ENCODE measurements at places on chromosomes 16 and 17. TPM values are rescaled to one million over a fixed set of nuclear protein-coding genes. Genes with fewer than 3 reads are reported as not detected.
A peak's percentile ranks its signal among the peaks of the same experiment; 100 is the strongest.

SLC35G6 gene
- not detected for total RNA-seq

SLC6A2 gene
- 0.14 TPM for total RNA-seq

CDH15 gene
- 0.19 TPM for total RNA-seq

TEKT3 gene
- total RNA-seq, result 0.38 TPM

ABCA6 gene
- total RNA-seq, result 5.5 TPM

C16orf89 gene
- 1.4 TPM for total RNA-seq

CXCL16 gene
- 3.3 TPM for total RNA-seq

NDUFAF8 gene
- 101 TPM for total RNA-seq

GSDMA gene
- total RNA-seq, result 0.57 TPM

ZNF652 gene
- 17.8 TPM for total RNA-seq

GRCh38 chr17:17766744-17767120, 70.1 kb downstream of the SREBF1 start:
- no peak for DNase-seq

GRCh38 chr17:28042721-28043291, 329 bp downstream of the NLK start:
- no peak for DNase-seq

- DNase-seq, result no peak
Observed at GRCh38 chr17:77366558-77367245, 225.9 kb downstream of the SEC14L1 start.

DNA sequence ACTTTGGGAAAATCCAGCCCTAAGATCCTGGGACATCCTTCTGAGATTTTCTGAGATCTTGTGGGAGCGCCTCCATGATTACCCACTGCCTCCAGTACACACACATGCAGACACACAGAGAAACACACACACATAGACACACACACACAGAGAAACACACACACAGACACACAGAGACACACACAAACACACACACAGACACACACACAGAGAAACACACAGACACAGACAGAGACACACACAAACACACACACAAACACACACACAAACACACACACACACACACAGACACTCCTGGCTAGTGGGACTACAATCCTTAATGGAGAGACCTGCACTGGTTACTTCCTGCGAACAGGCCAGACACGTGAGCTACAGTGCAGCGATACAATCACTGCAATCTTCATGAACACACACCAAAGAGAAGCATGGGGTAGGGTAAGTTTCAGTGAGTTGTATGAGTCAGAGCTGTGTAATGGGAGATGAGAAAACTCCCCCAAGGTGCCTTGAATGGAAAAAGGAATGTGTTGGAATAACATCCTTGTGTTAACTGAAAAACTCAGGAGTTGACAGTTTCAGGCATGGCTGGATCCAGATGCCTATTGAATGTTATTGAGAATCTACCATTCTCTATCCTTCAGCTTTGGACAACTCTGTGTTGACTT, 79.5 kb downstream of the SLC6A2 start:
- DNase-seq, result no peak

GRCh38 chr17:76370261-76370993, 14.0 kb upstream of the SPHK1 start:
- DNase-seq, result no peak

DNA sequence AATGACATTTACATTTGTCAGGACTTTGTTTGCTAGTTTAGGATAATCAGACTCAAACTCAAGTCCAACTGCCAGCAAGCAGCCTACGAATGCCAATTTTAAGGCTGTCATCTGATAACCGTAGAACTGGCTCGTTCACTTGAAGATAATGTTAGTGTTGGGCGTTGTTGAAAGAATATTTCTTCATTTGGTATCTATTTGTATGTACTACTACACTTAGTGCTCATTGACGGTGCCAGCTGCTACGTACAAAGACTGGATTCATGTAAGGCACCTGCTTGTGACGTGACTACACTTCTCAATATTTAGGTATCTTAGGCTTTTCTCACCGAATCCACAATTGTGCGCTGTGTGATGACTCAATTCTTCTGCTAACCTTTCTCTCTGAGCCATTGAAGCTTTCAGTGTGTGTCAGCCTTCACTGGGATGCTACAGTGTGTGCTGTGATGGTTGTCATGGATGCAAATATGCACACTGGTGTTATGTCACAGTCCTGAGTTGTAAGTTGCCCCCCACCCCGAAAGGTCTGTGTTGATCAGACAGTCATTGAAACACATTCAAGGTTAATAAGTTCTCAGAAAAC, 5.7 kb downstream of the ATP2C2 start:
- DNase-seq, result no peak

GRCh38 chr16:47815655-47816054, 340.1 kb downstream of the ABCC12 start:
- DNase-seq, result no peak

GRCh38 chr16:66928702-66929388, 3.5 kb upstream of the RRAD start:
- DNase-seq, result no peak

- DNase-seq, result no peak
Observed at GRCh38 chr16:60945225-60945624, 1091.0 kb downstream of the CDH8 start.

DNA sequence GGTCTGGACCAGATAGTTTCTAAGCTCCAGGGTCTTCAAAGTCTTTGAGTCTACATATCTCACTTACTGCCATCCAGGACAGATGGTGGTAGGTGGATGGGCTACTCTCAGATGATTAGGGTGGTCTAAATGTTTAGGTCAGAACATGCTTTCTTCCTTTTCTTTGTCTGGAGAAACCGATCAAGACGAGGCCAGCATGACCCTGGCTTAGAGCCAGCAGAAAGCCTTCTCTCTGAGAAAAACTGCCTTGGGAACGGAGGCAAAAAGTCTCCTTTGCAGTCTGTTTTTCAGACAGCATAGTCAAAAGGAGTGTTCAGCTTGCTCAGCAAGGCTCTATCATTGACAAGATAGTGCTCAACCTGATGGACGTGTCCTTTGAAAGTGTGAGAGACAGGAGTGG, 48.8 kb downstream of the SPACA3 start:
- no peak for DNase-seq

DNA sequence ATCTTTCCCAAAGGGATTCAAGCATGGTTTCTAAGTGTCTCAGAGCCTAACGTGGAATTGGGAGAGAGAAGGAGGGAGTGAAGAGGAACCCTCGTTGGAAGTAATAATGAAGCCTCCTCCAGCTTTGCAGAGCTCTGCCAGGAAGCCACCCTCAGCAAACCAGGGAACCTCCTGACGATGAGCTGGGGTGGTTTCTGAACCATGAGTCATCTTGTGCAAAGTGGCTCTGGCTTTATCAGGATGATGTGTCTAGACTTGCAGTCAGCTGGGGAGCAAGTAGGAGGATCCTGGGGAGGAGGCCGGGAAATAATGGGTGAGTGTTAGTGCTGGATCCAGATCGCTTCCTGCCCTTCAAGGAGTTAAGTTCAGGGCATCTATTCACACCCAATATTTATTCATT, 191.7 kb upstream of the RBFOX1 start:
- DNase-seq, result no peak

DNA sequence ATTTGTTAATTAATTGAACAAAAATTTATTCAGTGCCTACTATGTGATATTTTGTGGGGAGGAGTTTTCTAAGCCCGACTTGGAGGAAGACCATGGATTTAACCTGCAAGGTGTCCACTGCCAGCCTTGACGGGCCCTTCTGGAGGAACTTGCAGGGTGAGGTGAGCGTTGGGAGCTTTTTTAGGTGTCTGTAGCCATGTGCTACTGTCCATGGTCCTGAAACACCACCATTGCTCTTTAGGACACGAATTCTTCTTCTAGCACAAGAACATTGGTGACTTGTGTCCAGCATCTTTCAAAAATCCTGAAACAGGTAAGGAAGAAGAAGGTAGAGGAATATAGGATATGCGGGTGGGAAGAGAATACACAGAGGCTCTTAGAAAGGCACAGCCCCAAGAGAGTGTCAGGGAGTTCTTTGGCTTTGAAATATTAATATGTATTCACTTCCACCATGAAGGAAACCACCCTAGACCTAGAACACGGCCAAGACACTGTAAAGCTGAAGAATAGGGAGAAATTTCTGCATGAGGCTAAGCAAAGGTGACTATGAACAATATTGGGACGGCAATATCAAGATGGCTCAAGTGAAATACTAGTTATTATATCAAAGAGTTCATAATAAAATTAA, 27.9 kb upstream of the OR4D1 start:
- peak; percentile 57 for DNase-seq

DNA sequence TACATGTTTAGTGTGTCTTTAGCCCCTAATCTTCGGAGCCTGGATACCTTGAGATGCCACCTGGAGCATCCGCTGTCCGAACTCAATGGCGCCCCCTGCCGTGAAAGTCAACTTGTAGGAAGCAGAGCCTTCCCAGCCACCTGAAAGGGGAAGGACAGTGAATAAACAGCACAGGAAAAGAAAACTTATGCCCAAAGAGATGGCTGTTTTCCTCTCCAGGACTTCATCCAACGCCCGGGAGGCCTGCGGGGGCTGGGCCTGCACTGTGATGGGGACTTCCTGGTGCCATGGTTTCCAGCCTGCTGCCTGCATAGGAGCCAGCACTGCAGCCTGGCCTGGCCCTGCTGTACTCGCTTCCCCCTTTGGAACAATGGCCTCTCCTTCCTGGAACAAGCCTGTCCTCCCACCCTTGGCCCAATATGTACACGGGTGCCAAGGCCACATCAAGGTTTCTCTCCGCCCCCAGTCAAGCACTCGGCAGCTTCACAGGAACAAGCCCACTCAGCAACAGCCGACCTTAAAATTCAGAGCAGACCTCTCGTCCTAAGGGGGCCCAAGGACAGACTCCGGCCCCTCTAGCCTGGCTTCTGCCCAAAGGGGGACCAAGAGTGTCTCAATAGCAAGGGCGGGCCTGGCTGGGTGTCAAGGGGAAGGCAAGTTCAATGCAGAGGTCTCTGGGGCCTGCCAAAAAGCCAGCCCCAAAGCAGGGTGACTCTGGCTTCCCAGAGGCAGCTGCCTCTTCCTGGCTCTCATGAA, 4.5 kb upstream of the UNC13D start:
- no peak for DNase-seq

- peak; percentile 38 for DNase-seq
Observed at GRCh38 chr16:30927789-30928378, 4.5 kb downstream of the FBXL19 start.

- DNase-seq, result no peak
Observed at GRCh38 chr17:45258981-45259380, 2.9 kb downstream of the SPATA32 start.

- DNase-seq, result no peak
Observed at GRCh38 chr17:78501241-78502036, 75.8 kb downstream of the DNAH17 start.

DNA sequence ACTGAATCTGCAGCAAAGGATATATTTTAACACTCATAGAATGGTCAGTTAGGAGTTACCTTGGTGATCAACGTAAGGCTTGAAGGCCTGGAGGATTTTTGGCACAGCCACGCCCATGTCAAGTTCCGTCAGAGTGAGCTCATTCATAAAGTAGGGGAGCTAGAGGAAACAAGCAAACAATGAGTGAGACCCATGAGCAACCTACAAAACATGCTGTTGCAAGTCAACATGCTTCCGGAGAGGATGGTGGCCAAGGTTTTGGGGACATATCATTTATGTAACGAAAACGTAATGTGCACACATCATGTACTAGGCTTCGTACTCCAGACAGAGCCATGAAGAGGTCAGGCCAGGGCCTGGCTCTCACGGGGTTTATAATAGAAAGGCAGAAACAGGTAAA, 41.1 kb upstream of the ERN1 start:
- DNase-seq, result no peak

DNA sequence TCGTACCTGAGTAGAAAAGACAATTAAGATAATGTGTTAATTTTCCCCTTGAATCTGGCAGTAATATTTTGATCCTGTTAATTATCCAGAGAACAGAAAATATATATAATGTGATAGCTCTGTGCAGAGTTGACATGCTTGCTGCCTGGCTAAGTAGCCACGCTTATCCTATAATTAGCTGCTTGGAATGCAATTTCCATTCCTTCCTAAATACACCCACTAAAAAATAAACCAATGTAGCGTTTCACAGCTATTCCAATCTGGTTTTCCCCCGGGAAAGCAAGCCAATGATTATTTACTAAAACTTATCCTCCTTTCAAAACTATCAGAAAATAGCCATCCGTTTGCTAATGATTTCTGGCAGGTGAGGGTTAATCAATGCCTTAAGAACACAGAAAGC, 134.5 kb upstream of the IRX5 start:
- no peak for DNase-seq

DNA sequence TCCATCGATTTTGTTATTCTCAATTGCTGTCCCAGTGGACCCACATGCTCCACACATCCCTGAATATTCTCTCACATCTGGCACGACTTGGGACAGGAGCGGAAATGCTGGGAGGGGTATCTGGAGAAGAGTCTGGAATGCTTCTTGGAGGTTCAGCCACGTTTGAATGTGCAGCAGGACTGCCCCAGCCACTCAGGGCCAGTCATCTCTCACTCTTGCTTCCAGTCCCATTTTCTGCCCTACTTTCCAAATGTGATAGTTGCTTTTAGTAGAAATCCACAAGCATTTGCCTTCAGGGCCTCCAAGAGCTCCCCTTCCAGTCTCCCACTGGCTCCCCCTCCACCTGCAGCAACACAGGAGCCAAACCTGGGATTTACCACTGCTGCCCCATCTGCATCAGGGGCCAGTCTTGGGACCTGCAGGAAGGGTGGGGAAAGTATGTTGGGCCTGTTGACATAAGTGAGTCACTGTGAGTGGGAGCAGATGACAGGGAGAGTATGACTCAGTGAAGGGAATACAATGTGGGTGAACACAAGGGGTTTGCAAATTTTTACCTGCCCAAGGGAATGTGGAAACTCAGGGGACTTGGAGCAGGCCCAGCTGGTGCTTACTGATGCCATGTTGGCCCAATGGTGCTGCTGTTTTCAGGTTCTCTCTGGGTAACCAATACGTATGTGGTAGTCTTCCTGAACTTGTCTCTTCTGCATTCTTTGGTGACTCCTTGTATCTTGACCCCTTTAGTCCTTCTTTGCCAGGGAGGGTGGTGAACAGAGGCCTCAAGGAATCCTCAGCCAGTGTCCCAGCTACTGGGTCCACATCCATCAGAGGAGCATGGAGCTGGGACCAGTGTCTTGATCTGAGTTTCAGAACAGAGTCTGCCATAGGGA, 78.8 kb upstream of the CRHR1 start:
- DNase-seq, result no peak

DNA sequence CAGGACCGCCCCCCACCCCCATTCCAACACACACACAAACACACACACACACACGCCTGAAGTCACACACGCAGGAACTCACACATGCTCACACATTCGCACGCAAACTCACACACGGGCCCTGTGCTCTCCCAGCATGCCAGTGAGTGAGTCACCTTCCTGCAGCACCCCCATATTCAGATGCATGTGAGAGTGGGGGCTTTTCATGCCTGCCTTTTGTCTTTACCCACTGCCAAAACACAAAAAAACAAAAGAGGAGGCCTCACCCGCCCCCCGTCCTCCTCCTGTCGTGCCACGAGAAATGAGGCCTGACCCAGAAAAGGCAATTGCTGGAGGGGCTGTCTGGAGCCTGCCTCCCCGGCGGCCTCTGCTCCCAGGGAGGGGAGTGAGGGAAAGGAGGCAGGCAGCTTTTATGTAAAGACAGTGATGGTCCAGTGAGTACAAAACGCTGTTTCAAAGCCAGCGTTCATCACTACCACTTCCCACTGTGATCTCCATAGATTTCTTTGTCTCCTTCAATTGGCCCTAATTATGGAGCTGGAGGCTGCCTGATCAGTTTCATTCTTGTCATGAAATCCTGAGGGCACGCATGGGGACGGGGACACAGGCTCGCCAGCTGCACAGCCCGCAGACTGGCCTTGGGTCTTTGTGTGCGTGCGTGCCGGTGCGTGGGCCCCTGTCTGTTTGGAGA, 29.5 kb upstream of the GSE1 start:
- peak; percentile 48 for DNase-seq

GRCh38 chr17:81703747-81704654, 834 bp downstream of the MRPL12 start:
- no peak for DNase-seq
